ENCODE measurements at places on chromosomes 16 and 17.

GRCh38 chr17:19897903-19898302, 30.2 kb upstream of the ULK2 start:
- DNase-seq, result no peak

- DNase-seq, result no peak
Measured at GRCh38 chr16:22739077-22739476, 74.9 kb upstream of the HS3ST2 start.

GRCh38 chr16:77225182-77225581, 26.0 kb downstream of the SYCE1L start:
- DNase-seq, result no peak

- DNase-seq, result peak; percentile 1
Measured at GRCh38 chr16:85429776-85430522, 183.2 kb upstream of the GSE1 start.
